Fibroblast of skin of abdomen (primary cell): ENCODE measurements at places on chromosomes 2 and 18.

DNA sequence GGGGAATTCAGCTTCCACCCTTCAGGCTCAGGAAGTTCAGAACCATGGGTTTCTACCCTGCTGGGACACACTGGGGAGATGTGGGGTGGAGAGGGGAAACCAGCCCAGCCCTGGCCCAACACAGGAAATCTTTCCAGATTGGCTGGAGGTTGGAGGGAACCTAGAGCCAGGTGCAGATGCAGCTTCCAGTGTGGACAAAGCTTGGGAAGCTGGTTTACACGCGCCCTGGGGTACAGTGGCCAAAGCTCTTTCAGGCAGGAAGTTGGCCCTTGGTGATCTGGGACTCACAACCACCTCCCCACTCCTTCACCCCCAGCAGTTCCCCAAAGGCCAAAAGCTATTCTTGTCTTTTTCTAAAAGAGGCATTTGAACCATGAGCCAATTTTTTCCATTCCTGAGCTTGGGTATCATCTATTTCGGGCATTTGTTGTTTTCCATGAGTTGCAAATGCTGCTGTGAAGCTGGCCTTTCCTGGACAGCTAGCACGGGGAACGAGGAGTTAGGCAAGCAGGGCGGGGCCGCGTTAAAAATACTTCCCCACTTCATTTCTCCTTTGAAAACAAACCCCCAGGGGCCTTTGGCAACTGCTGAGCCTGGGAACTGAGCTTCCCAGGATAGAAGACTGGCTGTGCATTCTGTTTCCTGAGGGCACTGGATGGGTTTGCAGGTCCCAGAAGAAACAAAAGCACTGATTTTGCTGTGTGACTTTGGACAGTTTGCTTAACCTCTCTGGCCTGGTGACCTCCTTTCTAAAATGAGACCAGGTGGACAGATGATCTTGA is 3.1 kb upstream of the ARID5A start:
- DNase-seq, result no peak

GRCh38 chr18:63315131-63315662 is 4.4 kb downstream of the BCL2 start:
- no peak for DNase-seq

GRCh38 chr18:80193701-80194100 is 53.6 kb downstream of the PARD6G start:
- DNase-seq, result no peak

GRCh38 chr2:7012141-7012764 is 95.0 kb downstream of the RNF144A start:
- DNase-seq, result peak; percentile 55

GRCh38 chr18:49101236-49101635 is 150.5 kb upstream of the SMAD7 start:
- no peak for DNase-seq

DNA sequence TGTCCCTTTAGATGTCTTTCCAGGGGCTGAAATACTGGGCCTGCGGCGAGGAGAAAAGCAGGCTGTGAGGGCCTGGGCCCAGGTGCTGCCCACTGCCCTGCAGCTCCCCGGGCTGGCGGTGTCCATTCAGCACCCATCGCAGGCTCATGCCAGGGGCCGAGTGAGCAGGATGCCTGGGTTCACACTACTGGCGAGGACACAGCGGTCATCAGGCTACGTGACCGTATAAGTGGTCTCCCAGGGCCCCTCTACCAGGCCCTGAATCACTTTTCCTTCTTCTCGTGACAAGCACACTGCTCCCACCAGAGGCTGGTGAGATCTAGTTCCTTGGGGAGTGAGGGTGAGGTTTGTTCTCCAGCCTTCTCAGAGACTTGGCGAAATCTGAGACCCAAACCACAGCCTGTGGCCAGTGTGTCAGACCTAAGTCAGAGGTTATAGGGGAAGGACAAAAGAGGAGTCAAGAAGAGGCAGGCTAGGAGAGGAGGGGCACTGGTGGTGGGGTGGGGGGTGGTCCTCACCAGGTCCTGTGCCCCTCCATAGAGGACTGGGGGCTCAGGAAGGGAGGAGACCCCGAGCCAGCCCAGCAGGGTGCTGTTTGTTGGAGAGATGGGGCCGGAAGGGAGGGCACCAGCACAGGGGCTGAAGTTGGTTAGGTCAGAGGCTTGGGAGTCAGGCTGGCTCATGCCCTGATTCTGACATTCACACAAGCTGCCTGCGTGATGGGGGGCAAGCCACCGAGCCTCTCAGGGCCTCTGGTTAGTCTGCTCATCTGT is 6.6 kb upstream of the SEMA4C start:
- peak; percentile 23 for DNase-seq

DNA sequence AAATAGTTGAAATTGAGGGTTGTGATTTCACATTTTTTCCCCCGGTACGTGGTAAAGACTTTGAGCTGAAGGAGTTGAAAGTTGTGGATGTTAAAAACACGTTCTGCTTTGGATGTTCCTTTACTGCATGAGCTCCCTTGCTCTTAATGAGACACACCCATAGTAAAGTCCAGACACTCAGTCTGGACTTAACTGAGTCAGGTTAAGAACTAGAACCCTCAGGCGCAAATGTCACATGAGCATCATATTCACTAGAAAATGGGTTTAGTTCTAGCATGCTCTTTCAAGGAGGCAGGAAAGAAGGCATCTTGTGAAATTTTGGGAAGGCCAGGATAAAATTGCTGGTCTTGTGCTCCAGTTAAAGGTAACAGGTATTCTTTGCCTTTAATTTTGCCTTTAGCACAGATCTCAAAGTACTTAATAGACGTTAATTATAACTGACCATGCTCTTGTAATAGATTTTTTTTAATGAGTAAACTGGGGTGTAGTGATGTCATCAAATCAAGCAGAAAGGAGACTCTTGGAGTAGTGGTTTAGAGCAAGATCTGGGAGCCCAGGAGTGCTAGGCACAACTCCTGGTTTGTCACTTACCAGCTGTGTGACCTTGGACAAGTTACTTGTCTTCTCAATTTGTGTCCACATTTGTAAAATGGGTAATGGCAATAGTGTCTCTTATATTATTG is 20.6 kb downstream of the ITGA6 start:
- DNase-seq, result no peak

GRCh38 chr2:11023326-11024258 is 111.9 kb downstream of the KCNF1 start:
- DNase-seq, result no peak

- DNase-seq, result peak; percentile 25
These were observed 13.1 kb downstream of the TMEM131 start for GRCh38 chr2:97982621-97983020.

GRCh38 chr2:211967234-211967633 is 571.4 kb downstream of the ERBB4 start:
- no peak for DNase-seq

DNA sequence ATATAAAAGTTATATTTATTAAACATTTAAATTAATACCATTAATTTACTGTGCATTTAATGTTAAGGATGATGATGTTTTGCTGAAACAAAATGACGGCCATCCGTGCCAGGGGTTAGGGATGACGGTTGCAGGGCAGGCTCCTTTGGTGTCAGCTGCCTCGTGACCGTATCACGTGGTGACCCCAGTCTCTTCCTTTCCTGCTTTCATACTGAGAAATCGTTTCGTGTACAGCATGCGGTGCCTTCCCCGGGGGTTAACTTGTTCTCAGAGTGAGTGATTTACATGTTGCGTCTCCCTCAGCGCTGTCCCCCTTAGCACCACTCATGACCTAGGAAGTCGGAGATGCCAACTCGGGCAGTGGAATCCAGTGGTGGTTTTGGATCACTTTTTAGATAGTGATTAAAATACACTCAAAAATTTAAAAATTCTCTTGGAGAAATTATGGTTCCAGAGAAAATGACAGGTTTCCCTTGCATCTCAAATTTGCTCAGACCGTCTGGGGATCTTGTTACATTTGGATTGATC is 290.8 kb downstream of the GBX2 start:
- DNase-seq, result no peak

DNA sequence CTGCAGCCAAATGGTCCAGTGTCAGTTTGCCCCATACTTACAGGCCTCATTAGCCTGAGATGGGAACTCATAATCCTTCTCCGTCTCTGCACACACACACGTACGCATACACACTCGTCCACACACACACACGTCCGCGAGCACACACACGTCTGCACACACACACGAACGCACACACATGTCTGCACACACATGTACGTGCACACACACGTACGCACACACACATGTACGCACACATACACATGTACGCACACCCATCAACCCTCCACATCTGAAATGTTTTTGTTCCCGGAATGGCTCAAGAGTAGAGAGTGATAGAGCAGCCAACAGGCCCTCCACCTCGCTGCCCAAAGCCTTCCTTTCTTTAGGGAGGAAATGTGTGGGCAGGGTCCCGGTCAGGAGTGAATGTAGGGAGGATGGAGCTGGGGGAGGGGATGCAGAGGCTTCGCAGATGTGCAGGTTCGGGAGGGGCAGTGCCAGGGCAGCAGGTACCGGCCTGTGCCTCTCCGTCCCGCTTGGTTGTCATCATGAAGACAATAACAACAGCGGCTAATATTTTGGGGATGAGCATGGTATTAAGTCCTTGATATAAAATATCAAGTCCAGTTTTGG is 52.7 kb downstream of the PTGR3 start:
- no peak for DNase-seq

GRCh38 chr18:32289483-32290075 is 99.7 kb downstream of the MEP1B start:
- DNase-seq, result peak; percentile 65

DNA sequence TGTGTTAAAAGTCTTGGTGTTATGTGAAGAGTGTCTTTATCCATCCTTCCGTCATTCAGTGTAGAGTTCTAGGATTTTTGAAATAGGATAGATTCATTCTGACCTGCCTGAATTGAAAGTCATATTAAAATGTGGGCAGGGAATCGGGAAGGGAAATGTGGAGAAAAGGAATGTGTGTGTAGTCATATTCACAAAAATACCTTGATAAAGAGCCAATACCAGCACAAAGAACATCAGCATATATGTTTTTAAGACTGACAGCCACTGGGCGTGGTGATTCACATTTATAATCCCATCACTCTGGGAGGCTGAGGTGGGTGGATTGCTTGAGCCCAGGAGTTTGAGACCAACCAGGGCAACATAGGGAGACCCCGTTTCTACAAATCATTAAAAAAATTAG is 188.1 kb downstream of the CAMKMT start:
- peak; percentile 56 for DNase-seq
